ENCODE measurements at places on chromosomes 16 and 17.

DNA sequence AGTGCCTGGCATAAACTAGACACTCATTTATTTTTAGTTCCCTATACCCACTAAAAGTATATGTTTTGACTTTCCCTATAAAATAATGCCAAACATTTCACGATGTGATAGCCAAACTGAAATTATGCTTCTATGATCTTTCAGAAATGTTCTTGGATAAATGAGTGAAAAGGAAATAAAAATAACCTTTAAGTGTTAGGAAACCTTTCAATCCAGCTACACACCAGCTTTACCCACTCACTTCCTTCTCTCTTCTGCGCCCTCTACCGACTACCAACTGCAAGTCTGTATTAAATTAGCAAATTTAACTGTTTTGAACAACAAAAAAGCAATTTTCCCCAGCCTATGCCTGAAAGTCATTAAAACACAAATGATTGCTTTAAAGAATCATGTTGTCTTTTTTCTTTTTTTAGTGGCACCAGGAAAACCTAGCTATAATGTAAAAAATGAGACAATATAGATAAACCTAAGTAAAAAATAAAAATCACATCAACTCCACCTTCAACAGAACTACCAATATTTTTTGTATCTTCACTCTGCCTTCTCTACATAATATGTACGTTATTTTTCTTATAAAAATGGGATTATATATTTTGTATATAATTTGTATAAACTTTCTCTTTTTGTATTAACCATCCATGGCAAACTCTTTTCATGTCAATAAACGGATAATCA is 13.2 kb upstream of the TMEM100 start:
- no peak for DNase-seq

DNA sequence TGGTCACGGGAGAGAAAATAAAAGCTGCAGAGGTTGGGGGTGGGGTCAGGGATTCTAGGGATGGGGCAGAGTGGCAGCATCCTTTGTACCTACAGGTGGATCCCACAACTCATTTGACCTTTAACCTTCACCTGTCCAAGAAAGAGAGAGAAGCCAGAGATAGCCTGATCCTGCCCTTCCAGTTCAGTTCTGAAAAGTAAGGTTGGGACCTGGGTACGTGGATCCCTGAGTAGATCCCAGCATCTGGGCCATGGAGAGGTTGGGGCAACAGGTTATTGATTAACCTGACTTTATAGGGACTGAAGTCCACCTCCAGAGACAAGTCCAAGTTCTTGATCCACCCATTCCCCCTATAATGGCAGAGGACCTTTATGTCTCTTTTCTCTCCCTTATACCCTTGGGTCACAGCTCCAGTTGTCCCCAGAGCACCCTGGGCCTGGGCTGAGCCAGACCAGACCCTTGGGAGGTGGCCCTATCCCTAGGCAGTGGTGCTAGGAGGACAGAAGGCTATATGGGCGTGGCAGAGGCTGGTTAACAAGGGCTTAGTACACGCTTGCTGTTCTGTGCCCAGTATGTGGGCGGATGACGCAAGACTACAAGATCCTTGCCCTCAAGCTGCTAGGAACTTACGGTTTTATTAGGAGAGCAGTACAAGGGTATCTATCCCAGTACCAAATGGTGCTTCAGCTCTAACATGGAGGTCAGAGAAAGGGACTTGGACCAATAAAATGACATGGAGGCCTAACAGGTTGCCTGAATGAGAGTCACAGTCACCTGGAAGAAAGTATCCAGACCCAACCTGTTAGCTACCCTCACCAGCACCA is 3.3 kb downstream of the CLDN7 start:
- DNase-seq = no peak

DNA sequence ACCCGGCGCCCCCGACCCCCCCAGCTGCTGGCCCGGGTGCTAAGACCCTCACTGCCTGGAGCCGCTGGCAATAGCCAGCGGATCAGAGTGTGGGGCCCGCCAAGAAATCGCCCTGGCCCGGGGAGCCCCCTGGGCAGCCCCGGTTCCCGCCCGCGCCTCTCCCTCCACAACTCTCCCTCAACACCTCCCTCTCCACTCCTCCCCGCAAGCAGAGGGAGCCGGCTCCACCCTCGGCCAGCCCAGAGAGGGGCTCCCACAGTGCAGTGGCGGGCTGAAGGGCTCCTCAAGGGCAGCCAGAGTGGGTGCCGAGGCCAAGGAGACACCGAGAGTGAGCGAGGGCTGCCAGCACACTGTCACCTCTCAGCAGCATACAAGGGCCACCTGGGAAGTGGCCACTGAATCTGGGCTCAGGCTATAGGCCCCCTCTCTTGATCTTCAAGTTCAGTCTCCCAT is 385.5 kb downstream of the SEC14L1 start:
- no peak for DNase-seq

GRCh38 chr16:78593352-78593751 is 493.9 kb downstream of the WWOX start:
- no peak for DNase-seq

DNA sequence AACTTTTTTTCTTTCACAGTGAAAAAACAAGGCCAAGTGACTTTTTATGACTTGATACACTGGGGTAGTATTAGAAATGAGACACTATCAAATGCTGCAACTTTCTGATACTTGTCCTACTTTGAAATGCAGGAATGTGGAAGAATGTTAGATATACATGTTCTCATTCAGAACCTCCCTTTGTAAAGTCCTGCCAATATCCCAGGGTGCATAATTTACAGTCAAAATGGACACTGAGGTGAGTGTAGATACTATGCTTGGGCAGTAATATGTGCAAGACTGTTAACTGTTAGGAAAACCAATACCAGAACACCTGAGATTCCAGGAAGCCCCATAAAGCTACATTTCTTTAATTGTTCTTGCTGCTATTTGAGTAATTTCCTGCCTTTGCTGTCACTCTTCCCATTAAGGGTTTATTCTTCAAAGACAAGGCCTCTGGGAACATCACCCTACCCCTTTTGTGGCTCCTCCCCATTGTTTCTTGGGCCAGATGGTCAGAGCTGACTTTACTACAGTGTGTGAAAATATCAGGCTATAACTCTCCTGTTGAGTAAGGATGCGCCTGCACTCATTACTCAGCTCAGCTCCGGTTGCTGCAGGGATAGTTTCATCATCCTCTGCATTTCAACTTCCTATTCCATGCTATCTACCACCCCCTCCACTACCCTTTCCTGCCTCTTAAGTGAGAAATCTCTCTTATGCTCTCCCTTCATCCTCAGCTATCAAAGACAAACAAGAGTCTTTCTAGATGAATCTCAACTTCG is 48.7 kb downstream of the TMEM100 start:
- DNase-seq = no peak

GRCh38 chr16:14444979-14445810 is 184.9 kb downstream of the PARN start:
- DNase-seq = no peak

DNA sequence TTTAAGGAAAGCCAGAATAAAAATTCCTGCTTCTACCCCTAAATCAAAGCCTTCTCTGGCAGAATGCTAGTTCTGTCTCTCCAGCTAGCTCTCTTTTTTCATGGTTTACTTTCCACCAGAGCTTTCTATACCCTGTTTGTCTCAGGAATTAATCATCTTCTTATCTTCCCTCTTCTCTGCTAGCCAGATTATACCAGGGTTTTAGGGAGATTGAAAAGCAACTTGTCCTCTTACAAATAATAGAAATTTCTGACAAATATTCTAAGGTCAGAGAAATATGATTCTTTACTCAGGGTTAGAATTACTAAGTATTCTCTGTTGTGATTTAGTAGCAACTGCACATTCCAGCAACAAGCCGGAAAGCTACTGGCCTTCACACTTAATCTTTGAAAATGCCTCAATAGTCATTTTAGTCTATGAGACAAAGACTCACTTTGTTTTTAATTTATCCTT is 166.4 kb downstream of the TANC2 start:
- DNase-seq = no peak

GRCh38 chr17:40033339-40033738 is 18.1 kb downstream of the CSF3 start:
- DNase-seq = no peak
